ENCODE measurements at places on chromosomes 12 and 14.

- DNase-seq, result no peak
Measured at GRCh38 chr12:57241402-57242310, 9.3 kb downstream of the STAC3 start.

DNA sequence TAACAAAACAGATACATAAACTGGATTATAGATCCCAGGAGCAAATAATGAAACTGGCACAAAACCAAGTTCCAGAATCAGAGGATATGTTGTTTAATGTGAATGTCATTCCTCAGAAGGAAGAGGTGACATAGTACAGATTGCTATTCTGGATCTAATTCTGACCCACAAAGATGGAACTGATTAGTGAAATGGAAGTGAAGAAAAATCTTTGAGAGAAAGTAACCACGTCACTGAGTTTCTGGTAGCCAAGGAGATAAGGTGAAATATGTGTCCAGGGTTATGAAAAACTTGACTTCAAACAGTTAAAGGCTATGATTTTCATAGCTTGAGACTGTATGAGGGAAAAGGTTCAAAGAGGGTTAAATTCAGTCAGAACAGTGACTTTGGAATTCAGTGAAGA lies 8.3 kb downstream of the OR10AD1 start:
- DNase-seq, result no peak

DNA sequence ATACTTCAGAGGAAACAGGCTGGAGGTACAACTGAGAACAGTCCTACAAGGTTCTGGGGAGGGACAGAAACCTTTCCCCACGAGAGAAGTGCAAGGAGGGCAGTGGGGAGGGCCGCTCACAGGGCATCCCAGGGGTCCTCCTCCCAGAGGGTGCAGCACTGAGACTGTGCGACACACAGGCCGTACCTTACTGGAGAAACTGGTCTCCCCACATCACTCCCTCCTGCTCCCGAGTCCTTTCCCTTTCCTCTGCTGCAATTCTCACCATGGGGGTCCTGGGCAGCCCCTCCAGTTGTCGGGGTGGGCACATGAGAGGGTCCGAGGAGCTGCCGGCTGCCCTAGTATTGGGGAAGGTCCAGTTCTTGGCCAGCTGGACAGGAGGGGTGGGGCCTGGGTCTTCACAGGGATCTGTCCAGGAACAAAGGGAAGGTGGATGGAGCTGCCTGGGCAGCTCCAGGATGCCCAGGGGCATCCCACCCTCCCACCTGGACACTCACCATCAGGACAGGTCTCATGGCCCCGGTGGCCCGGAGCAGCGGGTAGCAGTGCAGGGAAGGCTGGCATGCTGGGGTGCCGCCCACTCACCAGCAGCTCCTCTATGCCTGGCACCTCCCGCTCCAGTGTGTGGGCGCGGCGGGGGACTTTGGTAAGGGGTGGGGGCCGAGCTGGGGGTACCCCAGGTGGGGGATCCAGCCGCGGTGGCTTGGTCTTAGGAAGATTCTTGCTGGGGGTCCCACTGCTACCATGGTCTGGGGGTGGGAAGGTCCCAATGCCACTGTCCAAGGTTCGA lies 35.8 kb downstream of the NCKAP5L start:
- no peak for DNase-seq

DNA sequence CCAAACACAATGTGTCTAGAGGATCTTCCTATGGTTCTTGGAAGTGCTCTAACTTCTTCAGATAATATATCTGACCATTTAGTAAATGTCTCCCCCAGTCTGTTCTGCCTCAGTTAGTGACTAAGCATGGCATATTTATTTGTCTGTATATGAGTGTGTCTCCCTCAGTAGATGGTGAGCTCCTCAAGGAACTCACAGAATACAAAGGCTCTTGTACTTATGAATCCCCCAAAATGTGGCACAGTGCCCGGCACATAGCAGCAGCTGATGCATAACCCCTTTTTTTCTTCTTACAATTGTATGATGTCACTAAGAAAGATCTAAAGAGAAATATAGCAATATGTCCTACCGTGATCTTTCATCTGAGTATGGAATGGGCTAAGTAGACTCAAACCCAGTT lies 264.7 kb upstream of the PRICKLE1 start:
- no peak for DNase-seq

- DNase-seq, result peak; percentile 37
Measured at GRCh38 chr14:105974902-105975301, 448.5 kb downstream of the TMEM121 start.

DNA sequence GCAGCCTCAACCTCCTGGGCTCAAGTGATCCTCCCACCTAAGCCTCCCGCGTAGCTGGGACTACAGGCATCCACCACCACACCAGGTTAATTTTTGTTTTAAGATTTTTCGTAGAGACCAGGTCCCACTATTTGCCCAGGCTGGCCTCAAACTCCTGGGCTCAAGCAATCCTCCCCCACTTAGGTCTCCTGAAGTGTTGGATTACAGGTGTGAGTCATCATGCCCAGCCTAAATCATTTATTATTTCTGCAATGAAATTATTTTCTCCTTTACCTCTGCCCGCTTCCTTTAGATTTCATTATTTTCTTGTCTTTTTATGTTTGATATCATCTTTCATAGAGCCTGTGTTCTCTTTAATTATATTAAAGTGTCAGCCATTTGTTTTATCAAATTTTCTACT lies 165.2 kb upstream of the OTX2 start:
- no peak for DNase-seq

DNA sequence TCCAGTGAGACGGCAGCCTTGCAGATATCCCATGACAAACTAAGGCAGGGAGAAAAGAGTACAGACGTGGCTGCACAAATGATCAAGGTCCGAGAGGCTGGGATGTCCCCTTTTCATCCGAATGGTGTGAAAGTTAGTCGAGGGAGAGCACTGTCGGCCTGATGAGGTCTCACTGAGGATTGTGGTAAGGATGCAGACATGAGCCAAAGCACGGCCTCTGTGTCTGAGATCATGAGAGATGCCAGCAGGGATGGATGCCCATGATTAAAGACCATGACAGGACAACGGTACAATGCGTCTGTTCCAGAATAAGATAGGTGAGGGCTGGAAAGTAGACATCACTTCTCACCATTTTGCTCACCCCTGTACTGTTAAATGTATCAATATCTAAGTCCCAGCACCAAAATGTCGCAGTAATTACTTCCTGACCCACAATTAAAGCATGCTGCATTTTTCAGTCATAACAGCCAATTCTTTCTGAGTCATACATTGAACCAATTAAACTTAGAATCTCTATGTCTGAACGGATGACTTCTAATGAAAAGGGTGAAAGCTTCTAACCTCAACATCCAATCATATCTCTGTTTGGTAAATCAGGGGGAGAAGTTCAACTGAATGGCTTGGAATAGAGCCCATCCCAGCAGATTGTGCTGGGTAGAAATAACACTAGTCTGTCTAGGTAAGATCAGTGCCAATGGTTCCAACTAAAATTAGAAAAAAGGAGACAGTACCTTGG lies 249.6 kb upstream of the SOX5 start:
- DNase-seq, result no peak

- DNase-seq, result no peak
Measured at GRCh38 chr12:98799146-98799810, 154.2 kb downstream of the APAF1 start.

GRCh38 chr12:89768586-89769482 lies 60.2 kb upstream of the ATP2B1 start:
- DNase-seq, result no peak

DNA sequence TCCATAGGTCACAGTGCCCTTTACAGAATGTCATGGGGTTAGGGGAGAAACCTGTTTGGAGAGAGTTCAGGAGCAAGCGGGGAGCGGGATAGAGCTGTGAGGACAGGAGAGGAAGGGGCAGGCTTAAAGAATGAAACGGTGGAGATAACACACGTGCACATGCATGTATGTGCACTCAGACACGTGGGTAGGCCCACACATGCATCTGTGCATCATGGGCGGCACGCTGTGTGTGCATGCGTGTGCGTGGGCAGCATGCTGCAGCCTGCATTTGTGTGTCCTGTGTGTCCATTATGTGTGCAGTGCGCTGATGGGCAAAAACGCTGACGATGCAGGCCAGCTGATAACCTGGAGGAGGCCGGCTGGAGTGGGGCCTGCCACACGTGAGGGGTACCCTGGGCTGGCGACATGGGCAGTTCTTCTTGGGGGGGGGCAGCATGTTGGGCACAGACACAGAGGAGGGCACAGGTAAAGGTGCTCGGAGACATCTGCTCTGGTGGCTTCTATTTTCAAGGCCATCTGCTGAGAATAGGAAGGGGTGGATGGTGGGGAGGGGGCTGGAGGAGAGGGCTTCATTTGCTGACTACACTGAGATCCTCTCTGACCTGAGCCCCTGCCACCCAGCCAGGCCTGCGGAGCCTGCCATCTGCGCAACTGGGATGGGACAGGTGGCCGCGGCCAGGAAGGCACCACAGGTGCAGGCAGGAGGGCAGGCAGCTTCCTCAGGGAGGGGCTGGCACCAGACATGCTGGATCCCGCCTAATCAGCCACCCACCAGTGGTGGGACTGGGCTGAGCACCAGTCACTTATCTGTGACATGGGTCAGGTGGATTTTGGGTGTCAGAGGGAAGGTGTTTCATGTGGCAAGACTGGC lies 4.6 kb upstream of the ANKRD9 start:
- DNase-seq, result no peak

DNA sequence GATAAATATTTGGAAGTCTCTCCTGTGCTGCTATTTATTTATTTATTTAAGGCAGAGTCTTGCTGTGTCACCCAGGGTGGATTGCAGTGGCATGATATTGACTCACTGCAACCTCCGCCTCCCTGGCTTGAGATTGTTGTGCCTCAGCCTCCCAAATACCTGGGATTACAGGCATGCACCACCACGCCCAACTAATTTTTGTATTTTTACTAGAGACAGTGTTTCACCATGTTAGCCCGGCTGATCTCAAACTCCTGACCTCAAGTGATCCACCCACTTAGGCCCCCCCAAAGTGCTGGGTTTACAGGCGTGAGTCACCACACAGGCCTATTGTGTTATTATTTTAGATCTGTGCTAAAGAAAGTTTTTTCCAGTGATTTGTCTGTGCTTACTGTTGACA lies 225.2 kb downstream of the CCER1 start:
- DNase-seq, result no peak

DNA sequence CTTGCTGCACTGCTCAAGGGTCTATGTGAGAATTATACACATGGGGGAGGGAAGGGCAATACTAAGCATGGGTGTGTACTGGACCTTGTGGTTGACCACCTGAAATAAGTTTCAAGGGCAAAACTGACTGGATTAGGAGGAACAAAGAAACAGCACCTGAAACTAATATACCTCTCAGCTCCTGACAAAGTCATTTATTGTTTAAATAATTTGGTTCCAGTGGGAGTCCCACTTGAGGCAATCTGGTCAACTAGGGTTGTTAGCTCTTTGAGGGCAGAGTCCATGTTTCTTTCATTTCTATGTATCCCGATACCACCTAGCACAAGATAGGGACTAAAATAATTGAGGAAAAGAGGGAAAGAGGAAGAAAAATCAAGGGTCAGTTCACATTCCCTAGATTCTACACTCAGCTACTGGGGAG lies 45.5 kb downstream of the STXBP6 start:
- DNase-seq, result no peak

DNA sequence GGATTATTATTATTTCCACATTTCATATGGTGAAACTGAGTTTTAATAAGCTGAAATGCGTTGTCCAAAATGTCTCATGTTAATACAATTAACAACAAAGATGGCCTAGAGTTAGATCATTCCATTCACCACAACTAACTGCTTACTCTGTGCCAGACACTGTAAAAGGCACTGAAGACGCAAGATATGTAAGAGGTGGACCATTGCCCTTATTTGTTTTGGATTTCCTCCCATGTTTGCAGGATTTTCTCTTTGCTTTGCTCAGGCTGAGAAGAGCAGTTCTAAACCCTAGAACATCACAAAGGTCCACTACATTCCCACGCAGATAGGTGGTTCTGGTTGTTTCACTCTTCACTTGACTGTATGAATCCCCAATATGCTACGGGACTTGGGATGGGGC lies 324.4 kb upstream of the KITLG start:
- no peak for DNase-seq

All from stimulated activated CD8-positive, alpha-beta memory T cell treated with anti-CD3 and anti-CD28 coated beads, Interleukin-15, amount 100 ng/mL, for 1 hour (primary cell).